ENCODE measurements at places on chromosomes 6 and 20.

GRCh38 chr20:43545837-43546578 is 12.8 kb upstream of the SGK2 start:
- no peak for DNase-seq

DNA sequence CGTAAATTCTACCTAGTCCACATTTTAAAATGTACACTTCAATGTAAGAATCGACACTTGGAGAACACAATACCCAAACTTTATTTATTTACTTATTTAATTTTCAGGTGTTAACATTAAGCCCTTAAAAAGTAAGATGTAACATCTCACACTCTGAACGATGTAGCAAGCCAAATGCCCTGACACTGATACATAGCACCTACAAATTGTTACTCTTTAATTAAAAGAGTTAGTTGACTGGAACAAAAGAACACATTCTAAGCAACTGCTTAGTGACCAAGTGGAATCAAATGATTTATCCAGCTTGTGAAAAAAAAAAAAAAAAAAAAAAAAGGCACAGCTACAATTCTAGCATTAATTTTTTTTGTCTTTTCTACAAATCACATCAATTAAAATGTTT is 292.1 kb upstream of the THEMIS start:
- DNase-seq, result peak; percentile 8

- DNase-seq, result no peak
These were observed 36.1 kb upstream of the KCNB1 start for GRCh38 chr20:49518576-49518975.

DNA sequence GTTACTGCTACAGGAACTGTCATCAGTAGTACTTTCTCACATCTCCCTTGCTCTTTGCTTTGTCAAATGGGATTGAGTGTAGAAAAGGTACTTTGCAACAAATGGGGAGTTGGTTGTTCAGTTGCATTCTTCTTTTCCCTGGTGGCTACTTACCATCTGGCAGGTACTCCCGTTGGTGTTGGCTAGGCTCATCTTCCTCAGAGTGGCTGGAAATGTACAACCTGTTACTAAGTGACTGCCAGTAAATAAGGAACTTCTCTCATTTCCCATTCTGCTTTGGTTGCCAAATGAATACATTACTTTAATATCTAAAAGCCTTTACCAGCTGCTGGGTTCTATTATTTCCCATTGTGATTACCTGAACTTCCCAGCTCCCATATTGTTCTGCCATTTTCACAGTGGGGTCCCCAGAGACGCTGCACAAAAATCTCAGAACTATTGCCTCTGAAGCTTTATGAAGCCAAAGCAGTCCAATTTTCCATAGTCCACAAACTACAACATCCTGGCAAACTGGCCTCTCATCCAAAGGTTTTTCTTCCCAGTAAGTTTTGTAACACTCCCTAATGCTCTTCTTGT is 229.7 kb upstream of the HTR1E start:
- DNase-seq, result no peak
